Adrenal gland (tissue), 19 donors: ENCODE measurements at places on chromosomes 3 and 15. TPM values are rescaled to one million over a fixed set of nuclear protein-coding genes. Genes with fewer than 3 reads are reported as not detected.

DNA sequence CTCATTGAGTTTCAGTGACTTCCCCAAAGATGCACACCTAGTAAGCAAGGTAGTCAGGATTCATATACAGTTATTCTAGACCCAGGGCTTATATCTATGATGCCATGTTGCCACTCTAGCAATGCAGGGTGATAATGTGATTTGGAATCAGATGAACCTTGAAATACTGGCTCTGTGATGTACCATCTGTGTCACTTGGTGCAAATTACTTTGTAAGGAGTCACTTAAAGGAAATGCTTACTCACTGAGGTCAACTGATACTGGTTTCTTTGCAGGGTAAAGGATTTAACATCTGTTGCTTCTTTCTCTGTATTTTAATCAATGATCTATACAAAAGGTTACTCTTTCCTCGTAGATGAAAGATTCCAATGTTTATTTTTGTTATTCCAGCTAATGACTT lies 10.8 kb downstream of the ASB14 start:
- no peaks in the 10 kb centered on the region for H3K27me3 ChIP-seq
- H3K27ac ChIP-seq: no peak overlapping the region
- no peaks in the 10 kb centered on the region for H3K36me3 ChIP-seq
- no peak for DNase-seq

- no peaks in the 10 kb centered on the region for H3K27me3 ChIP-seq
- no peak for DNase-seq
- H3K4me3 ChIP-seq: no peak overlapping the region
Measured at GRCh38 chr3:78610462-78611125, 1157.2 kb downstream of the ROBO1 start.

GRCh38 chr3:90005281-90005847 lies 897.9 kb downstream of the EPHA3 start:
- H3K4me3 ChIP-seq: no peak overlapping the region
- H3K27ac ChIP-seq: no peak overlapping the region
- no peak for DNase-seq
- H3K36me3 ChIP-seq: no peaks in the 10 kb centered on the region

GRCh38 chr3:46097691-46098241 lies 70.5 kb upstream of the XCR1 start:
- peak; percentile 36 for DNase-seq
- H3K27me3 ChIP-seq: no peaks in the 10 kb centered on the region
- no peak overlapping the region for H3K4me3 ChIP-seq
- no peaks in the 10 kb centered on the region for H3K36me3 ChIP-seq

DNA sequence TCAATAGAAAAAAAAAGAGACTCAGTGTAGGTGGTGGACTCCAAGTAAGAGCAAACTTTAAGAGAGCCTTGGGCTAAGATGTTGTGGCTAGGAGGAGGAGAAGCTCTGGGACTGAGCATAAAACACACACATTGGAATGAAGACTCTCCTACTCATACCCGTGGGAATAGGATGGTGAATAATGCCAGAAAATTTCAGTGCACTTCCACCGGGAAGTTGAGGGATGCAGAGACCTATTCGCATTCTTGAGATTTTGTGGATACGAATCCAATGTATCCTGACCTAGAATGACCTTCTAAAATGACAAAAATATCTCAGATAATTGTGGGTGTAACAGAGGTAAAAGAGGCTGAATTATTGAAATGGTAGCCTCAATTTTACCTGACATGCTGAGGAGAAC lies 388.7 kb upstream of the SGO1 start:
- H3K4me1 ChIP-seq: no peaks in the 10 kb centered on the region
- H3K36me3 ChIP-seq: no peaks in the 10 kb centered on the region
- no peak overlapping the region for H3K4me3 ChIP-seq
- H3K27ac ChIP-seq: no peak overlapping the region
- DNase-seq: no peak

GRCh38 chr3:155500194-155500818 lies 206.8 kb upstream of the STRIT1 start:
- no peaks in the 10 kb centered on the region for H3K36me3 ChIP-seq
- H3K27ac ChIP-seq: no peak overlapping the region
- no peaks in the 10 kb centered on the region for H3K4me1 ChIP-seq
- H3K27me3 ChIP-seq: no peaks in the 10 kb centered on the region
- no peak for DNase-seq

DNA sequence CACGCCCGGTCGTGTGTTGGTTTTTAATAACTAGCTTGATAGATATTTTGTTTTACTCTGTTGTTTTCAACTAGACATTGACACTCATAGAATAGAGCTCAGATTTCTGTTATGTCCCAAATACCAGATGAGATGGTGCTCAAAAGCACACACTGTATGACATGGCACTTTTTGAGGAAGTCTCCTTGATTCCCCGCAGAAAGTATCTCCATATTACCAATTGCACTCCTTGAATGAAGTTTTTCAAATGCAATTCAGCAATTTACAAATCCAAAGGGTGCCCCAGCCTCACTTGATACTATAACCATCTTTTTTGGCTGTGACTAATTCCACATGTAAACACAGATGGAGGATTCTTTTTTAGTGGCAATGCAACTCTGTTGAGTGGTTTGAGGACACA lies 92.0 kb upstream of the IGF1R start:
- DNase-seq: no peak
- H3K27ac ChIP-seq: no peak overlapping the region
- H3K4me1 ChIP-seq: no peaks in the 10 kb centered on the region
- no peaks in the 10 kb centered on the region for H3K36me3 ChIP-seq
- H3K4me3 ChIP-seq: no peak overlapping the region

- no peaks in the 10 kb centered on the region for H3K4me1 ChIP-seq
- H3K27ac ChIP-seq: no peak overlapping the region
- H3K27me3 ChIP-seq: no peaks in the 10 kb centered on the region
- H3K36me3 ChIP-seq: no peaks in the 10 kb centered on the region
- no peak overlapping the region for H3K4me3 ChIP-seq
Measured at GRCh38 chr3:79866162-79866561, 98.4 kb upstream of the ROBO1 start.

- H3K27me3 ChIP-seq: no peaks in the 10 kb centered on the region
- no peaks in the 10 kb centered on the region for H3K36me3 ChIP-seq
- H3K4me1 ChIP-seq: no peaks in the 10 kb centered on the region
- no peak overlapping the region for H3K27ac ChIP-seq
- H3K4me3 ChIP-seq: no peak overlapping the region
Measured at GRCh38 chr15:52139599-52140462, 27.3 kb upstream of the BCL2L10 start.

GRCh38 chr3:37216597-37217097 lies 42.3 kb upstream of the LRRFIP2 start:
- H3K27ac ChIP-seq: no peak overlapping the region
- no peaks in the 10 kb centered on the region for H3K27me3 ChIP-seq
- H3K36me3 ChIP-seq: no peaks in the 10 kb centered on the region

DNA sequence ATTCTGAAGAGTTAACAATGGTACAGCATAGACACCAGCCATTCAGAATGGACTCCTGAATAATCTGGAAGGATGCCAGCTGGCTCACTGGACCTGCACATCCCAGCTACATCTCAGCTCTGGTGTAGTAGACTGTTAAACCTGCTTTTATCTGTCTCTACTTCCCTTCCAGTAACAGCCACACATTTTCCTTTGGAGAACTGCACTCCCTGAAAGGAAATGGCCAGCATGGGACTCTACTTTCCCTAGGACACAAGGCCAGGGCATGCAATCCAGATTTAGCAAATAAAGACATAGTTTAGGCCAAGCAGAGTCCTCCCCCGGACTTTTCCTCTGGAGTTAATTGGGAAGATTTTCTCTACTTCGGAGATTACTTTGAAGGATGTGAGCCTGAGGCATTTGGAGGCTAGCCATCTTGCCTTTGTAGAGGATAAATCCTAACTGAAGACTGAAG lies 82.7 kb upstream of the TCF12 start:
- DNase-seq: peak; percentile 60
- H3K4me3 ChIP-seq: no peak overlapping the region
- peaks cover 15% of the 10 kb centered on the region for H3K4me1 ChIP-seq
- H3K27me3 ChIP-seq: no peaks in the 10 kb centered on the region
- no peaks in the 10 kb centered on the region for H3K36me3 ChIP-seq
- H3K27ac ChIP-seq: no peak overlapping the region

DNA sequence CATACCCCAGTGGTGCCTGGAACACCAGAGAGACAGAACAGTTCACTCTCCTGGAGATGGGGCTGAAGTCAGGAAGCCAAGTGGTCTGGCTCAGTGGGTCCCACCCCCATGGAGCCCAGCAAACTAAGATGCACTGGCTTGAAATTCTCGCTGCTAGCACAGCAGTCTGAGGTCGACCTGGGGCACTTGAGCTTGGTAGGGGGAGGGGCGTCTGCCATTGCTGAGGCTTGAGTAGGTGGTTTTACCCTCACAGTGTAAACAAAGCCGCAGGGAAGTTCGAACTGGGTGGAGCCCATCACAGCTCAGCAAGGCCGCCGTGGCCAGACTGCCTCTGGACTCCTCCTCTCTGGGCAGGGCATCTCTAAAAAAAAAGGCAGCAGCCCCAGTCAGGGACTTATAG lies 272.0 kb downstream of the KLF13 start:
- H3K4me1 ChIP-seq: no peaks in the 10 kb centered on the region
- DNase-seq: no peak
- no peaks in the 10 kb centered on the region for H3K36me3 ChIP-seq
- H3K4me3 ChIP-seq: no peak overlapping the region

DNA sequence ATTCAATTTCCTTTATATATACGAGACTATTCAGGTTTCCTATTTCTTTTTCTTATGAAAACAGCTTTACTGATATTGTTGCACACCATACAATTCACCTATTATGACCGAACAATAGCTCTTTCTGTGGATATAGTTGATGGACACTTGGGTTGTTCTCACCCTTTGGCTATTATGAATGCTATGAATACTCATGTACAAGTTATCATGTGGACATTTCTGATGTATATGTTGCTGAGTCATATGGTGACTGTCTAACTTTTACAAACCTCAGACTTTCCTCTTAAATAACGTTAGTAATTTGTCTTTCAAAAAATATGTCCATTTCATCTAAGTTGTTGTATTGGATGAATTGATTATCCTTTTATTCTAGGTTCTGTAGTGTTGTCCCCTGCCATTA lies 15.7 kb upstream of the USF3 start:
- no peaks in the 10 kb centered on the region for H3K36me3 ChIP-seq
- DNase-seq: no peak
- no peaks in the 10 kb centered on the region for H3K27me3 ChIP-seq
- H3K27ac ChIP-seq: no peak overlapping the region
- H3K4me1 ChIP-seq: no peaks in the 10 kb centered on the region

DNA sequence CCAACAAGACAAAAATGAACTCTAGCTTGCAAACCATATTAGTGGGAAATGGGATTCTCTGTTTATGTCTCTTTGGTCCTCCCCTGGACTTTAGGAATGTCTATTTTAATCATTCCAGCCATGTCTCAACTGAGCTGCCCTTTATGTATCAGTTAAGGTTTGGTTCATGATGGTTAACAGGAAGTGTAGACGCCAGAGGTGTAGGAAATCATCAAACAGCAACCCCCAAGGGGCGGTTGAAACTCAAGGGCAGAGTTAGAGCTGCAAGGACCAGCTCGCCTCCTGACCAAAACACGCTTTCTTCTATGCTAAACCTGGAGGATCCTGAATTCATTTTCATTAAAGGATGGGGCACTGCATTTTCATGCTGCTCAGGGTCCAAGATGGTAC lies 53.7 kb upstream of the HEG1 start:
- no peaks in the 10 kb centered on the region for H3K27me3 ChIP-seq
- no peaks in the 10 kb centered on the region for H3K36me3 ChIP-seq

GRCh38 chr3:61667383-61667782 lies 106.0 kb downstream of the PTPRG start:
- no peak overlapping the region for H3K27ac ChIP-seq
- H3K36me3 ChIP-seq: no peaks in the 10 kb centered on the region
- DNase-seq: no peak
- H3K4me1 ChIP-seq: no peaks in the 10 kb centered on the region

- no peak overlapping the region for H3K4me3 ChIP-seq
- H3K27me3 ChIP-seq: no peaks in the 10 kb centered on the region
- H3K36me3 ChIP-seq: no peaks in the 10 kb centered on the region
- no peak for DNase-seq
Measured at GRCh38 chr3:9214599-9214998, 34.8 kb downstream of the SRGAP3 start.

GRCh38 chr15:89075846-89076245 lies 12.4 kb upstream of the ABHD2 start:
- DNase-seq: no peak
- H3K4me3 ChIP-seq: no peak overlapping the region
- H3K27me3 ChIP-seq: no peaks in the 10 kb centered on the region
- H3K4me1 ChIP-seq: no peaks in the 10 kb centered on the region

DNA sequence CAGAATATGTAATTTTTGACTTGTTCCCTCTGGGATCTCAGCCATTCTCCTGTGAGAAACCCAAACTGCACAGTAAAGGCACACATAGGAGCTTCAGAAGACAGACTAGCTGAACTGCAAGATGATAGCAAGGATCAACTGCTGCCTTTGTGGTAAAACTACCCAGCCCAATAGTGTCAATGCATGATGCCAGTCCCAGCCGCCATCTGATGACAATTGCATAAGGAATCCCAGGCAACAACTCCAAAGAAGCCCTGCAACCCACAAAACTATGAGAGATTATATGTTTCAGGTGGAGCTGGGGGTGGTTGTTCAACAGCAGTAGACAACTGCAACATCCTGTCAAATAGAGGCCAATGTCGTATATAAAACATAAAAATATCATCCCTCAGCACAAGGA lies 192.4 kb upstream of the ARPP21 start:
- no peak overlapping the region for H3K27ac ChIP-seq
- H3K36me3 ChIP-seq: no peaks in the 10 kb centered on the region
- DNase-seq: no peak
- H3K27me3 ChIP-seq: no peaks in the 10 kb centered on the region
- no peaks in the 10 kb centered on the region for H3K4me1 ChIP-seq

GRCh38 chr3:1365528-1365927 lies 272.7 kb downstream of the CNTN6 start:
- H3K27me3 ChIP-seq: no peaks in the 10 kb centered on the region
- H3K4me1 ChIP-seq: no peaks in the 10 kb centered on the region
- no peak for DNase-seq
- H3K4me3 ChIP-seq: no peak overlapping the region
- H3K36me3 ChIP-seq: no peaks in the 10 kb centered on the region

DNA sequence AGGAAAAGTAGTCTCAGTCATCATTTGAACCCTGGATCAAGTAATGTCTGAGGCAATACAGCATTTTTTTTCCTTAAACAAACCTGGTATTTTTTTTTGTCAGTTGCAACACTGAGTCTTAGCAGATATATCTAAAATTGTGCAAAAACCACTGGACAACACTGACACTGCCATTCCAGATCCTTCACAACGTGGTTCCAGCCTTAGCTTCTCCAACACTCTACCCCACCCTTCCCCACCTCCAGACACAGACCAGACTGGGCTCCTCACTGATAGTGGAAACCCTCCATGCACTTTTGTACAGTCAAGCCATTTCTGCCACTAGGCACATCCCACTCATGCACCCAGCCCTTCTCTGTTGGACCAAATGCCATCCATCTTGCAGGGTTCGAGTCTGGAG lies 199.6 kb upstream of the CTNNB1 start:
- H3K4me3 ChIP-seq: no peak overlapping the region
- no peaks in the 10 kb centered on the region for H3K4me1 ChIP-seq
- H3K27ac ChIP-seq: no peak overlapping the region

Gene MYZAP
- total RNA-seq: 118 TPM

Gene GOLGA6A
- not detected for total RNA-seq

Gene MYL3
- not detected for total RNA-seq

Gene SEMA6D
- total RNA-seq: 0.30 TPM

Gene SPSB4
- total RNA-seq: 0.22 TPM

Gene KBTBD12
- 0.52 TPM for total RNA-seq
